Effector memory CD8-positive, alpha-beta T cell (primary cell): ENCODE measurements at places on chromosomes 5 and 9.

DNA sequence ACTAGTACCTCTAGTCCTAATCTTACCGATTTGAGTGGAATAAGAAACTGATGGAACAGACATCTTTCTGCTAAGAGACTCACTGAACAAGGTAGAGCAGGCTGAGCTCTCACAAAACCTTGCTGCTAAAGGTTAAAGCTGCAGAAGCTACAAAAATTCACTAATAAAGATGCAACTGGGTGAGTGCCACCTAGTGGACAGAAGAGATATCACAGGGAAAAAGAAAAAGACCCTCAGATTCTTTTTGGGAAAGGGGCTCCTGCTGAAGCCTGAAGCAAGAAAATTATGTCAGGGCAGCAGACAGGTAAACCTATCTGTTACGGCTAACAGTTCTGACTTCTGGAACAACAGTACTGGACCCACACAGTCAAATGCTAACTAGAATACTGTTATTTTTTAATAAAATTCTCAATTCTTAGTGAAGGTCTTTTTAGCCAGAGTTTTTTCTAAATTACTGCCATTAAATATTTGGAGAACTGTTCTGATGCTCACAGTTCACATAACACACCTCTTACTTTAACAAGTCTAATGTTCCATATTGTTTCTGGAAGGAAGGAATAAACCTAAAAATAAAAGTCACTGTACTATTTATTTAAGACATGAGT is 51.2 kb downstream of the DIAPH1 start:
- no peak for DNase-seq

GRCh38 chr5:122341087-122341486 is 29.1 kb downstream of the SNCAIP start:
- no peak for DNase-seq

GRCh38 chr9:137881591-137882505 is 4.3 kb downstream of the CACNA1B start:
- no peak for DNase-seq

- DNase-seq = no peak
Measured at GRCh38 chr5:128241051-128241695, 157.6 kb downstream of the SLC12A2 start.

DNA sequence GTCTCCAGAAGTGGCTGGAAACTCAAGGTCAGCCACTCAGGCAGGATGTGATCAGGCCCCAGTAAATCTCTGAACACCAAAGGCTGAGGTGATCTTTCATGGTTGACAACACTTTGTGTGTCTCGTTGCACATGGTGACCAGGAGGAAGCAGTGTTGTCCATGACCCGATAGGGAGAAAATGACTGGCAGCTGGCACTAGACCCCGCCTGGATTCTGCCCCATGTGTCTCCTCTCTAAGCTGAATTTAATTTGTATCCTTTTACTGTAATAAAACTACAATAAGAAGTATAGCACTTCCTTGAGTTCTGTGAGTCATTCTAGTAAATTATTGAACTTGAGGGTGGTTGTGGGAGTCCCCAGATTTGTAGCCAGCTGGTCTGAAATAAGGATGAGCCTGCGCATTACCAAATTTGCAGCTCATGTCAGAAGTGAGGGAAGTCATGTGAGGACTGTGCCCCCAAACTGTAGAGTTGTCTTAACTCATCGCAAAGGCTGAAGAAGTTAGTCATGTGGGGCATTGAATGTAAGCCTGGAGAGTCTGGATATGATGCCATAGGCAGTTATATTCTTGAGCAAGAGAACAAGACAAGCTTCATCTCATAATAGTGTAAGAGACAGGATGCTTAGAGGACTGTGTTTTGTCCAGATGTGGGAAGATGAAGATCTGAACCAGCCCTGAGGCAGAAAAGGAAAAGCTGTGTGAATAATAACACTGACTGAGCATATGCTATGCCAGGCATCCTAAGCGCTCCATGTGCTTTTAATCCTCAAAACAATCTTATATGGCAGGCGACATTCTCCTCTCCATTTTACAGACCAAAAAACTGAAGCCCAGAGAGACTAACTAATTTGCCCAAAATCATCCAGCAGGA is 55.9 kb downstream of the TMEM215 start:
- no peak for DNase-seq

GRCh38 chr9:75183306-75183705 is 95.0 kb downstream of the OSTF1 start:
- no peak for DNase-seq

DNA sequence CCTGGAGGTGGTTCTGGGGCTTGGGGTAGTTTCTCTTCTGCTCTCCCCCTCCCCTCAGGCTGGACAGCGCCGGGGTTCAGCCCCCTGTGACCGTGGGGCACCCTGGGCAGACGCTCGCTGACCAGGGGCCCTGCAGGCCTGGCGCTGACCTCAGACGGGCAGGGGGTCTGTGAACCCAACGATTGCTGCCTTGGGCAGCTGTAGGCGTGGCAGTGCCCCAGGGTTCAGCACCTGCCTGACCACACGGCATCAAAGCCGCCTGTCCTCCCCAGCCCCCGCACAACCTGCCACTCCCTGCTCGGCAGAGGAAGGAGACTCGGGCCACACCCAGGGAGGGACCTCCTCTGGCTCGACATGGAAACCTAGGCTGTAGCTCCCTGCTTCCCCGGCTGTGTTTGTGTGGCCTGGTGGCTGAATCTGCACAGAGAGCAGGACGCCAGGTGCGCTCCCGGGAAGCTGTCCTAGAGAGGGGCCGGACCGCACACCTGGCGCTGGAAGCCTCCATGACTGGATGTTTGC is 12.2 kb downstream of the LCN12 start:
- no peak for DNase-seq

GRCh38 chr5:179194941-179195381 is 134.8 kb downstream of the ZNF354C start:
- no peak for DNase-seq

DNA sequence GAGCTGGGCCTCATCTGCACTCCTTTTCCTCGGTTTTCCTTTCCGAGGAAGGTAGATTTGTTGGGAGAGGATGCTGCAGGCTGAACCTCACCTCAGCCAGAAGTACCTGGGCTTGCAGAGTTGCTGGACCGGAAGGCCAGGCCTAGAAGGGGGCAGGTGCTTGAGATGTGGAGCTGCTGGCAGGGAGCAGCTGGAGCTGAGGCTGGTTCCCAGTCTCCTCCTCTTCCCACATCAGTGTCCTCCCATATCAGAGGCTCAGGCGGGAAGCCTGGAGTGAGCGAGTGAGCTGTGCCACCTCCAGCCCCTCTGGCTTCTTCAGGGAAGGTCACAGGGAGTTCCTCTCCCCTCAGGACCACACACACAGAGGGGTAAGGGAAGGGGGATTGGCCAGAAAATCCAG is 259.4 kb downstream of the GADD45G start:
- no peak for DNase-seq

DNA sequence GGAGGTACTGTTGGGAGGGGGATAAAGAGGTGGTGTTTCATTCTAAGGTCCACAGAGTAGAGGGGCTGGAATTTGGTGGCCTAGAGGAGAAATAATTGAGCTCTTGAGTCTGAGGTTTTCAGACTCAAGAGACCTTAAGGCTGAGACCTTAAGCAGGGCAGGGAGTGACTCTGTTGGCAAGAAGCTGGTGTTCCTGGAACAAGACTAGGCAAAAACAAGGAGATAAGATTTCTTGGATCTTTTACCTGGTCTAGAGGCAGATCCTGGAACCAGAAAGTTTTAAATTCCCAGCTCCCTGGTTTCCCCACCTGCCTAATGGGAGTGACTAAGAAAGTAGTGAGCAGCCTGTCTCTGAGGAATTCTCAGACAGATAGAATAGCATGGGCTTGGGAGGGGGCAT is 4.1 kb upstream of the CCL21 start:
- no peak for DNase-seq
